ENCODE measurements at places on chromosomes 1 and 21.

DNA sequence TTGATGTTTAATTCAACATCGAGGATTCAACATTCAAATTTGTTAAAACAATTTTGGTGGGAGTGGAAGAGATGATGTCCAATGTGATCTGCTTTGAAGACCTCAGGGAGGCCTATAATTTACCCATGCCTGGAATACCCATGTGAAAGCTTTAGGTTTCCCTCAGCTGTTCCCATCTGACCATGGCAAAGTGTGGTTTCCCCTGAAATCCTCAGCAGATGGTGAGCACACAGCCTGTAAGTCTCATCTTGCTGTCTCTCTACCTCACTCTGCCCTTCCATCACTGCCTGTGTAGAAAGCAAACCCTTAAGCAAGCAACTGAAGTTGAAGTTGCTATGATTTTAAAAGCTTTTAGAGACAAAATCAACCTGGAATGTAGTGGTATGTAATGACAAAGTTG is 80.1 kb upstream of the ATF3 start:
- no peak for DNase-seq

DNA sequence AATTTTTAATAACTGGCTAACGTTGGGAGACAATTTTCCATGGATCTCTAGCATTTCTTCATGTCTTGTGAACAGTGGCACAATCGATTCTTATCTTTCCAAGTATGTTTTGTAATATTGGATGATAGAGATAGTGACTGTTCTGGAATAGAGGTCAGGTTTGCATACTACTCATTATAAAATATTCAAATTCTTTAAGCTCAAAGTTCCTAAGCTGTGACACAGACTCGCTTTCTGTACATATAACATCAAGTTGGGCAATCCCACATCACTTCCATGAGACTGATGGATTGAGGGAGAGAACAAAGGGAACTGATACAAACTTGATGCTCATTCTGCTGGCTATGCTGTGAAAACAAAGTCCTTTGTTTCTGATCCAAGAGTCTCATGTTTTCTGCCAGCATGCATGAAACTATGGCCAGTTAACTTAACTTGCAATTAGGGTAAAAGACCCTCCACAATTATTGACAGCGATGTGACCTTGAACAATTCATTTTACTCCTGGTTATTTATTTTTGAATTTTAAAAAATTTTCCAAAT is 392.4 kb downstream of the TTLL7 start:
- DNase-seq, result no peak

DNA sequence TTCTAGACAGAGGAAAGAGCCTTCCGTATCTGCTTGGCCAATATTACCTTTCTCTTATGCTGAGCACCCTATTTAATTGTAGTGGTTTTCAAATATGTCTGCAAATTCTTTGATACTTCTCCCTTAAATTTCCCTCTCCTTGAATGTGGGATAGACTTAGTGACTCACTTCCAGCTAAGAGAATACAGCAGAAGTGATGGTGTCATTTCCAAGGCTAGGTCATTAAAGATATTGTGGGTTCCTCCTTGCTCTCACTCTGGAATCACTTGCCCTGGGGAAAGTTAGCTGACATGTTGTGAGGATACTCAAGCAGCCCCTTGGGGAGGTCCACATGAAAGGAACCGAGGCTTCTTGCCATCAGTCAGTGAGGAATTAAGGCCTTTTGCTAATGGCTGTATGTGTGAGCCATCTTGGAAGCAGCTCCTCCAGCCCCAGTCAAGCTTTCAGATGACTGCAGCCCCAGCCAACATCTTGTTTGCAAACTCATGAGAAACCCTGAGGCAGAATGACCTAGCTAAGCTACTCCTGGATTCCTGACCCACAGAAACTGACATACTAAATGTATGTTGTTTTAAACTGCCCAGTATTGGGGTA is 8.1 kb upstream of the CITED4 start:
- no peak for DNase-seq

- DNase-seq, result no peak
These were observed 45.7 kb upstream of the ACOT11 start for GRCh38 chr1:54502342-54502741.

GRCh38 chr1:229853751-229854150 is 213.3 kb upstream of the GALNT2 start:
- no peak for DNase-seq

DNA sequence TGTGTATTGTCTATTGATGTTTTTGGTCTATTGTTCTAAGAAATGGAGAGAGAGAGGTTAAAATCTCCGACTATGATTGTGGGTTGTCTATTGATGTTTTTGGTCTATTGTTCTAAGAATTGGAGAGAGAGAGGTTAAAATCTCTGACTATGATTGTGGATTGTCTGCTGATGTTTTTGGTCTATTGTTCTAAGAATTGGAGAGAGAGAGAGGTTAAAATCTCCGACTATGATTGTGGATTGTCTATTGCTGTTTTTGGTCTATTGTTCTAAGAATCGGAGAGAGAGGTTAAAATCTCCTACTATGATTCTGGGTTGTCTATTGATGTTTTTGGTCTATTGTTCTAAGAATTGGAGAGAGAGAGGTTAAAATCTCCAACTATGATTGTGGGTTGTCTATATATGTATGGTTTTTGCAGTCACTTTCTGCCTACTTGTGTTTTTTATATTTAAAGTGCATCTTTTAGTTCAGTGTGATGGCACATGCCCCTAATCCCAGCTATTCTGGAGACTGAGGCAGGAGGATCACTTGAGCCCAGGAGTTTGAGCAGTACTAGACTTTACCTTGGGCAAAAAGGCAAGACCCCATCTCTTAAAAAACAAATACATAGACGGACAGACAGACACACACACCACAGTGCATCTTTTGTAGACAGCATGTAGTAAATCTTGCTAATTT is 16.2 kb downstream of the C1orf159 start:
- no peak for DNase-seq

- no peak for DNase-seq
These were observed 27.6 kb upstream of the SLAMF1 start for GRCh38 chr1:160674415-160674814.

Data from fibroblast of lung (primary cell).